IgD-negative memory B cell (primary cell): ENCODE measurements at places on chromosomes 7 and 10. TPM values are rescaled to one million over a fixed set of nuclear protein-coding genes. Genes with fewer than 3 reads are reported as not detected.

The HECW1 gene
- polyA plus RNA-seq = not detected

The ASAH2B gene
- 0.61 TPM for polyA plus RNA-seq

The TMEM236 gene
- polyA plus RNA-seq = not detected

The ELN gene
- not detected for polyA plus RNA-seq

The IQUB gene
- not detected for polyA plus RNA-seq

The CCNY gene
- 8.3 TPM for polyA plus RNA-seq

The MMD2 gene
- not detected for polyA plus RNA-seq

The SPDYE9 gene
- 0.19 TPM for polyA plus RNA-seq
